ENCODE measurements at places on chromosomes 5 and 9.

DNA sequence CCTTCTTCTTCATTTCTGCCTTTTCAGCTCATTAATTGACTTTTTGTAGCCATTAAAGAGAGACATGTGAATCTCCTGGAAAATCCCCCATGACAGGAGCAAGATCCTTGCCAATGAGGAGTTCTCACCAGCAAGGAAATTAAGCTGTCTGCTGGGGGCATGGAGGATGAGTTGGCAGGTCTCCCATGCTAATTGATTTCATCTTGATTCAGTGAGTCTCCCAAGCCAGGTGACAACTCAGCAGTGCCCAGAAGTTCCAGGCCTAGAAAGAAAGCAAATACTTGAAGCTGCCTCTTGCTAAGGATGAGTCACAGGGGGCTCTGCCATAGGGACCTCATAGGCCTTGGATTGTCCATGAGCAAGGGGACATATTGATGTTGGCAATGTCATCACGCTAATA is 30.0 kb upstream of the ADRA1B start:
- no peak for DNase-seq

GRCh38 chr9:114051281-114051680 is 26.8 kb downstream of the AMBP start:
- no peak for DNase-seq

DNA sequence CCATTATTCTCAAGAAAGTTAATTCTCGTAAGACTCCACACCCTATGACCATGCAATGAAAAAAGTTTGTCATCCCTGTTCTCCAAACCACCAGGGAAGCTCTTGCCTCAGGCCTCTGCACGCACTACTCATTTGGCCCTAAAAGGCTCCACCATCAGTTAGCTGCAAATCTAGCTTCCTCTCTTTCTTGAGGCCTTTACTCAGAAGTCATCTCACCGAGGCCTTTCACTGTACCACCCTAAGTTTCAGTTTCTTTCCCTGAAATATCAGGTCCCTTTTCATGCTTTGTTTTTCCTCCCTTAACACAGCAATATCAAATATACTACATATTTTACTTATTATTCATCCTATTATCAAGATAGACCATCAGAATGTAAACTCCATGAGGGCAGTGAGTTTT is 39.1 kb downstream of the OXCT1 start:
- DNase-seq = no peak

DNA sequence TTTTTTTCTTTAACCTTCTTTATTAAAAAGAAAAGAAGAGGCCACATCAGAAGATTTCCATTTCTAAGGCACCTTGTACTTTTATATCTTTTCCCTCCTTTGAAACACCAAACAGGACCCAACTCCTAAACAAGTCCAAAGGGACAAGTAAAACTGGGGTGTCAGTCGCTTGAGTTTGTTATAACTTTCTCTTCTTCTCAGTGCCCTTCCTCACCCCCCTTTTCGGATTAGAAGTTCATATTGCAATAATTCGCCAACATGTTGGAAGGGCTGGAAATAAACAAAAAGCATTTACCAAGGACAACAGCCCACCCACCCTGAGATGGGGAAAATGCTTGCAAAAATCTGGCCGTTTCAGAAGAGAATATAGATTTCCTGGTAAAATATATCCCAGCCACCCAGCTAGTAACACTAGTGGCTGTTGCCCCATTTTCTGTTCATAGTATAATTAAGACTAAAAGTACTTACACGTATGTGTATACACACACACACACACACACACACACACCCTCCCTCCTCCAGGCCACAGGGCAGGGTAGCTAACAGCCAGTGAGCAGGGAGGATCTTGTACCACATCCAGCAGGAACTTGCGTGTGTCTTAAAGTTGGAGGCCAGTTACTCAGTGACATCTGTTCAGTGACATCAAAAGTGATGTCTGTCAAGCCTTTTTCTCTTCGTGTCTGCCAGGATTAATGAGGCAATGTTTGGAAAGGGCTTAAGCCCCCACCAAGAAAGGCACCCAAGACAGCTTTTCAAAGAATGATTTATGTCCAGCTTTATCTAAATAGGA is 149.1 kb upstream of the KLF4 start:
- no peak for DNase-seq

DNA sequence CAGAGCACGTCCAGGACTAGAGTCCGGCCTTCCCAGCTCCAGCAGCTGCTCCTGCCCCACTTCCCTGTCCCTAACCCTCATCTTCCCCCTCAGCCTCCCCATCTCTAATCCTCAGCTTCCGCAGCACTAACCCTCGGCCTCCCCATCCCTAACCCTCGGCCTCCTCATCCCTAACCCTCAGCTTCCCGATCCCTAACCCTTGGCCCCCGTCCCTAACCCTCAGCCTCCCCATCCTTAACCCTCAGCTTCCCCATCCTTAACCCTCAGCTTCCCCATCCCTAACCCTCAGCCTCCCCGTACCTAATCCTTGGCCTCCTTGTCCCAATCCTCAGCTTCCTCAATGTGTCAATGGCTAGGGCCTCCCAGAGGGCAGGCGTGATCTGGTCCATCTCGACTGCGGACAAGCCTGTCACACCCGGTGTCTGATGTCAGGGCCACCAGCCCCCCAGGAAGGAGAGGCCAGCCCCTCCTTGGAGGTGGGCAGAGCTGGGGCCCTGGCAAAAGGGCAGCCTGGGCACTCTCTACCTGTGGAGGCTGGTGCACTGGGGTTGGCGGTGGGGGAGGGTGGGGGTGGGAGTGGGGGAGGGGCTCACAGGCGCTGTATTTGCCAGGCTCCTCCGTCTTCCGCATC is 1.4 kb downstream of the OBP2B start:
- DNase-seq = no peak

GRCh38 chr9:115229496-115229895 is 111.5 kb upstream of the TNC start:
- DNase-seq = no peak

DNA sequence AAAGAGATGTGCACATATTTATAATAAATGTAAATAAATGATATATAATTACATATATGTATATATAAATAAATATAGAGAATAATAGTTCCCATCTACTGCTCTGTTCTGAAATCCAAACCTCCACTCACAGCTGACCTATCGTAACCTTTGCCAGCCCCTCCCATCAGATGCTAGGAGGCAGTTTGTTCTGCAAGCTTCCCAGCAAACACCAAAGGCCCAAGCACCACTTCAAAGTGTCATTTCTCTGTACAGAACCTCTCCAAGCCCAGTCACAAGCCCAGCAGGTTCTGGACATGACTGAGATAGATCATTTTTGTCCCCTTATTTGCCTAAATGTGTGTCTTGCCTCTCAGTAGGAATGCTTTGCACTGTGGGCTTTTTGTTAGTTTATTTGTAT is 62.4 kb downstream of the MFAP3 start:
- no peak for DNase-seq

DNA sequence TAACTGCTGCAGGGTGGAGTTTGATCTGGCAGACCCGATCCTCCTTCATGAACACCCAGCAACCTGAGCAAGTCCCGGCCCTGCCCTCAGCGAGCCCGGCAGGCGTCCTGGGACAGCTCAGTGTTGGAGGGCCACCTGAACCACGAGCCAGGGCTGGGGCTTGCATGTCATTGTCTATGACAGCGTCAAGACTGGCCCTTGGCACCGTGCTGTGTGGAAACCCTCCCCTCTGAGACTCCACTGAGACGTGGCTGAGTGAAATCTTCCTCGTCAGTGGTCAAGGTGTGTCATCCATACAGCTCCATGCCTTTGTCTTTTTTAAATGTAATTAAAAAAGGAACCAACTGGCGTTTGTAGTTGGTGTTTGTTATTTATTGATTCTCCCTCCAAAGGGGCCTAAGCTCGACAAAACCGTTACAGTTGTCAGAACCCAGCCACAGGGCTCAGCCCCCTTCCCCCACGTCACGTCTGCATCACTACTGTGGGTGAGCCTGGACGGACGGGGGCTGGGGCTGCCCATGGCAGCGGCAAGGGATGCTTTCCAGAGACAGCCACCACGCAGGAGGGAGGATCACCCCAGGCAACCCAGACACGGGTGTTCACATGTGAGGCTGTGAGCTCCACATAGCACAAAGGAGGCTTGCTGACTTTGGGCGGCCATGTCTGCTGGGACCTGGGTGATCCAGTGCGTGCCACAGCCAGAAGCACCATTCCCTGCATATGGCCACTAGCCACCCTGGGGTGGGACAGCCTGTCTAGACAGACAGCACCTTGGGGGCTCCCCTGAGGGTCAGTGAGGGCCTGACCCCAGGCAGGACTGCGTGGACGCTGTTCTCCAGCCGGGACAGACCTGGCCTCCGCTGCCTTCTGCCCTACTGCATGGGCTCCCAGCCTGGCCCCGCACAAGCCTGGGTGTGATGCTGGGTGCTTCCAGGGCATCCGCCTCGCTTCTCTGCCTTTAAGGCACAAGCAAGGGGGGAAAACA is 7.3 kb downstream of the UCK1 start:
- no peak for DNase-seq

DNA sequence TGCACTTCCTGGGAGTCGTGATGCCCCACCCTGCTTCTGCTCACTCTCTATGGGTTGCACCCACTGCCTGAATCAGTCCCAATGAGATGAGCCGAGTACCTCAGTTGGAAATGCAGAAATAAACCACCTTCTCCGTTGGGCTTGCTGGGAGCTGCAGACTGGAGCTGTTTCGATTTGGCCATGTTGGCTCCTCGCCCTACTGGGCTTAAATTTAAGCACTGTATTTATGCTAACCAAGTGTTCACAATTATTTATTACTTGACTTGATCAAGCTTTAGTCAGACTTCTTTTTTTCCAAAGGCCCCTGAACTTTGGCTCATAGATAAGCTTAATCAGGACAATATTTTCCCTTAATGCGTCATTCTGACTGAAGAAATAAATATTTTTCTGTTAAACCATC is 1072.4 kb upstream of the CDH9 start:
- DNase-seq = no peak

- DNase-seq = no peak
Measured at GRCh38 chr9:114522286-114522685, 17.0 kb upstream of the WHRN start.

DNA sequence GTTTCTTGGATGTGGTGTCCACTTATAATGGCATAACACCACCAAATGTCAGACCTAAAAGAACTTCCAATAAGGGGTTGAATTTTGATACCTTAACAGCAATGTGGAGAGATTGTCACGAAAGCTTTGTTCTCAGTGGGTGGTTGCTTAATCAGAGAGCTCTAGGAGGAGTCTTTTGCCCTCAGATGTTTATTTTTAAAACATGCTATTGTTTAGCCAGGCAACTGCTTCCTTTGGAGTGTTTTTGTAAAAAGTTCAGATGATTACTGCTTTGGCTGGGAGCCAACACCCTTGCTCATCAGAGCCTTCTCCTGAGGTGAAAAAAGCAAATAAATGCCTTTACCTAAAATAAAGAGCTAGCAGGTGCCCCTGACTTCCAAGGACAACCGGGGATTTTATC is 65.0 kb downstream of the SLC1A1 start:
- no peak for DNase-seq

DNA sequence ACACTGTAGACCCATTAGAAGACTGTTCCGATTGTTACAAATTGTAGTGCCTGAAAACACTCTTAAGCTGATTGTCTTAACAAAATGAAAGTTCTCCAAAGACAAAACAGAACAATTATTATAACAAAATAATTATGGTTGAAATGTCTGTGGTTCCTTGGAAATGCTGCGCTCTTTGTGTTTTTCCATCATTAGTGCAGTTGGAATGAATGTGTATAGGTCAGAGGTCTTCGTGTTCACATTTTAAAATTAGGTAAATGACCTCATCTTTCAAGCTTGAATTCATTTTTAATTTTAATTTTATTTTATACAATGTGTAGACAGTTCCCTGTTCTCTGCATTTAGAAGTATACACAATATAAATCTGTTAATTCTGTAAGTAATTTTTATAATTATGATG is 56.7 kb upstream of the NXNL2 start:
- no peak for DNase-seq

DNA sequence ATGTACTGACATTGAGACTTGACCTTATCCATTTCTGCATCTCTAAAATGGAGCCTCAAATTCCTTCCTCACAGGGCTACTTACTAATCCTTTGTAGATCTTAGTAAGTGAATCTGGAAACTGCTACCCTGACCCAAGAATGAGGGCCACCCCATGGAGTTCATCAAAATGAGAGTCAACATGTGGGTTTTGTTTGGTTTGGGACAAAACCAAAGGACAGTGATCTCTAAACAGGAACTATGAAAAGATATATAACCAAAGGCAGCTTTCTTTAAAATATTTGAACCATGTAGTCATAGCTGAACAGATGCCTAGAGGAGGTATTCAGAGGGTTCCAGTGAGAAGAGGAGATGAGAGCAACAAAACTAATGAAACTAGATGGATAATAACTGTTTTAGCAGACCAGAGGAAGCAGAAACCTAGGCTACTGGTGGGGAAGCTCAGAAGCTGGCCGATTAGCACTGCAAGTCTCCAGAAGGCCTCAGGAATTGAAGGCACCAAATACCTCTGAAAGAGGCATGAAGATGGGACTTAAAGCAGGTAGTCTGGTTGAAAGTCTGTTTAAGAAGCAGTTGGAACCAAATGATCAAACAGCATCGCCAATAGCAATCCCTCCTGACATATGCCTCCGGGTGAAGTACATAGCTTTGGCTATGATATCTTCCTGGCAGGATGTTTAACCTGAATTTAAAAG is 45.8 kb downstream of the THOC3 start:
- DNase-seq = no peak

DNA sequence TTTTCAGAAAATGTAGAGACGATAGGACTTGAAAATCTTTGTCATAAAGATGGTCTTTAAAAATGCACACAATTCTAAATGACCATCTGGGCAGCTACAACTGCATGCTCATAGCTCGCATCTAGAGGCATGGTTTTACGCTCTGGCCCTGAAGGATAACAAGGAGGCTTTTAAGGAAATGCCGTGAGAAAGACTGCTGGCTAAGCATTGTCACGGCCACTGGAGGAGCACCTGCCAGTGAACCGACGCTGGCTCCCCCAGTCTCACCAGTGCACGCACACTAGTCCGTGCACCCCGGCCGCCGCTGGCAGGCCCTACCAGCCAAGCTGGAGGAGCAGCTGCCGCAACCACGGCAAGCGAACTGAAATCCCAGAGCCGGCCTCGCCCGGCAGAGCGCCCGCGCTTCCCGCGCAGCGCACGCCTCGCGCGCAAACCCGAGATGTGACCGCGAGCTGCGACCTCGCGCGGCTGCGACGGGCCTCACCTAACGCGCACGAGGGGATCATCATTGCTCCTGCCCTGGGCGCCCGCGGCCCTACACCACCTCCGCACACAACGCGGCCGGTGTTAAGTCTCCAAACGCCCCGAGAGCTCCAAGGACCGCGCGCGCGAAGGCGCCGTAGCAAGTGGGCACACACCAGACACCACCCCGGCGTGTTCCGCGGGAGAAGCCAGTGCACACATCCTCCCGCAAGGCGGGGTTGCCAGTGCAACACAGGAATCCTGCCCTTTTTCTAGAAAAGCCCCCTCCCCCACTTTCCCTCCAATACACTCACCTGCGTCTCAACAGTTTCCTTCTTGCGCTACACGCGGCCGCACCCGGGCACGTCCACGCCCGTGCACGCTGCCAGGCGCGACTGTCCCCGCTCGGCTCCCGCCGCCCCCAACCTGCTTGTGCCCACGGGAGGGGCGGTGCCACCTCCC is 5.3 kb downstream of the ELAVL2 start:
- no peak for DNase-seq

DNA sequence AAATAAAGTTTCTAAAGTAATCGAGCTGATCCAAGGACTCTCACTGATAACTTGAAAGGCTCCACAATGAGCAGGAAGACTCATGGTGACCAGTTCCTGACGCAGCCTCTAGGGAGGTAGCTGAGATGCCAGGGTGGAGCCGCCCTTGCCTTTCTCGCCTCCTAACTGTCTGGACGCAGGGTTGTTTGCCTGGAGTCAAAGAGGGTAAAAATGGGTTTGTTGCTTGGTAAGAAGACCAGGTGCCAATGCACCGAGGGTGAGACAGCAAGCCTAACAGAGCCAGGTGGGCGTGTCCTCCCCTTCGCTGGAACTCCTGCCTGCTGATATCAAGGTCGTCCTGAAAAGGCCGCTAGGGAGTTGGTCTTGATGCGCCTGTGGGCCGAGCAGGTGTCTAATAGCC is 48.6 kb upstream of the FCN1 start:
- no peak for DNase-seq
